DMS153 (cell line): ENCODE measurements at places on chromosomes 1 and 21.

DNA sequence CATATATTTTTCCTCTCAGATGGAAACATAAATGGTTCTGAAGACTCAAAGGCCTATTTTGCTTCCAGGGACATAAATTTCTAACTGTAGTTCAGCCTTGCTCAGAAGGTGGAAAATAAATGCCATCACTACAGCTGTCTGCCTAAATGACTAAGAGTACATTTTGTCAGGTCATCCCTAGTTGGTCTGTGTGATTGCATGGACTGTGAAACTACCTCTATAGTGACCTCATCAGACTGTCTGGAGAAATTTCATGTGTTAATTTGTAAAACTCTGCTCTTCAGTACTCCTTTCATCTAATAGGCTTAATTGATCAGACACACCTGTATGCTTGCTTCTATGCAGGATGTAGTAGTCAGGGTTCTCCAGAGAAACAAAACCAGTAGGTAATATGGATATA, 886.9 kb downstream of the AMY1C start:
- DNase-seq: no peak

DNA sequence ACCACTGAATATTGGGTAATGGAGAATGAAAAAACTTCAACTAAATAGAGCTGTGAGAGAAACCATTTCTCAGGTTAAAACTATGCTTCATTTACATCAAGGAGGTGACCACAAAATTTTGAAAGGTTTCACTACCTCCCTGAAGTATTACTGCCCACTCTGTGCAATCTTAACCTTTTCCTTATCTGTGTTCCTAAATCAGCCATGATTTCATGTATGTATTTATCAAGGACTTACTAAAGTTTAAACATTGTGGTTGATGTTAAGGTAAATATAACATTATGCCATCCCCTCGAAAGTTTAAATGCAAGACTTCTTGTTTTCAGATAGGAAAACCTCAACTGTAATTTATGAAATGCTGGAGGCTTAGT, 84.4 kb downstream of the CLEC20A start:
- DNase-seq: no peak

- no peak for DNase-seq
These were observed 219.5 kb downstream of the ZP4 start for GRCh38 chr1:237671262-237671661.

DNA sequence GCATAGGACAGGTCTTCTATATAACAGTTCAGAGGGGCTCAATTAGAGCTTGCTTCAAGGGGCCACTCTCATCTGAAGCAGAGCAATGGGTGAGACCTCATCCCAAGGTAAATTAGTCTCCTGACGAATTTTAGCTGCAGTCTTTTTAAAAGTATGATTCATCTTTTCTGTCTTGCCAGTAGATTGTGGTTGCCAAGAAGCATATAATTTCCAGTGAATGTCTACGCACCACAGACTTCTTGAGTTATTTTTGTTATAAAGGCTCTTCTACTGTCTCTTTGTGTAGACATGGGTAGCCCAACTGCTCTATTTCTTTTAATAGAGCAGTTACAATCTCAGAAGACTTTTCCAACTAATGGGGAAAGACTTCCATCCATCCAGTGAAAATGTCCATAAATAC, 108.9 kb upstream of the FMN2 start:
- no peak for DNase-seq

DNA sequence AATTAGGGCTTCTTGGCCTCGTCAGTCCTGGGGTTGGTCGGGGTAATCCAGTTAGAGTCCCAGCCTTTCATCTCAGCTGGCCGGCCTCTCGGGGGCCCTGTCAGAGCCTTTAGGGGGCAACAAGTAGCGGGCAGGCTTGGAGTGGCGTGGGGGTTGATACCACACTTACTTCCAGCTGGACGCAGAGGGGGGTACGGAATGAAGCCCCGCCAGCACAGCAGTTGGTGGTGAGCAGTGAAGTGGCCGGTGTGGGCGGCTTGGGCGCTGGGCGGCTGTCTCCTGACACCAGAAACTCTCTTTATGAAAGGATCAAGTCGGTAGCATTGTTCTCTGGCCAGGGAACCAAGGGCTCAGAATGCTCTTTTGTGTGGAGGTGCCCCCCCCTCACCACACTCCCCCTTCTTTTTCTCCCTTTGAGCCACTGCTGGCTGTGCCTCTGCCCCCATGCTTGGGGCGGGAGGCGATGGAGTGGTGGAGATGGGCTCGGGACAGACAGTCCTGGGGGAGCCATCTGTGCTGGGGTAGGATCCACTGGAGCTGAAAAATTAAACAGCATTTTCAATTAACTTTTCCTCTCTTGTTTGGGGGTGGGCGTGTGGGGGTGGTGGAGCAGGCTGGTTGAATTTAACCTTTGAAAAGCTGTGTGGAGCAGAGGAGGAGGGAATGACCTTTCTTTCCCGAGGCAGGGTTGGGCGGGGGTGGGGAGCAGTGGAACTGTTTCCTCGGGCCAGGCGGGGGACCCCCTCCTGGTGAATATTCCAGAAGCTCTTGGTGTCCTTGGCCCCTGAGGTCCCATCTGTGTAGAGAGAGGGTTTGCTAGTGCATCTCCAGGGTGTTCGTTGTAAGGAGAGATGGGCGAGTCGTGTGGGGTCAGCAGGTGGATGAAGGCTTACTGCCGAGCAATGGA, 102.7 kb downstream of the RNF220 start:
- no peak for DNase-seq

- DNase-seq: no peak
These were observed 127.6 kb downstream of the CYYR1 start for GRCh38 chr21:26445440-26445839.

- DNase-seq: no peak
These were observed 10.9 kb downstream of the TMPRSS2 start for GRCh38 chr21:41497008-41497407.

GRCh38 chr1:30042438-30043147, 680.8 kb downstream of the MATN1 start:
- DNase-seq: no peak

GRCh38 chr1:245855846-245856730, 651.0 kb downstream of the SMYD3 start:
- no peak for DNase-seq

DNA sequence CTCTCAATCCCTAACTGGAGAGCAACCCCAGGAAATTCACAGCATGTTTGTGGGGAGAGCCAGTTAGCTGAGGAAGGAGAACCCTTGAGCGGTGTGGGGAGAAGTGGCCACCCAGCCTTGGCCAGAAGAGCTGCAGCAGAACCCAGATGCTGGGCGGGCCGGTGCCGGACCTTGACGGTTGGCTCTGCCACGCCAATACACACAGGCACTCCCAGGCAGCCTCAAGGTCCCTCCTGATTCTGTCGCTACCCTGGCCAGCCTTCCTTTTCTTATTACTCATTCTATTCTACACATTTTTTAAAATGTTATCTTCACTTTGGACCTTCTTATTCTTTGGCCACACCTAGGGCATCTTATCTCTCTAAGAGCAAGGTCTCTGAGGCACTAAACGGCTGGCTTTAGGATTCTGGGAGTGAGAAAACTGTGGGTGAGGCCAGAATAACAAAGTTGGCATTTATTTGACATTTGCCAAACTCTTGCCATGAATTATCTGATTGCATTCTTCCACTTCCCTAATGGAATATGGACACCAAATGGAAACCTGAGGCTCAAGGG, 50.4 kb upstream of the GPR37L1 start:
- DNase-seq: no peak

- DNase-seq: no peak
These were observed 1115.1 kb downstream of the PLA2G4A start for GRCh38 chr1:187943606-187944403.

DNA sequence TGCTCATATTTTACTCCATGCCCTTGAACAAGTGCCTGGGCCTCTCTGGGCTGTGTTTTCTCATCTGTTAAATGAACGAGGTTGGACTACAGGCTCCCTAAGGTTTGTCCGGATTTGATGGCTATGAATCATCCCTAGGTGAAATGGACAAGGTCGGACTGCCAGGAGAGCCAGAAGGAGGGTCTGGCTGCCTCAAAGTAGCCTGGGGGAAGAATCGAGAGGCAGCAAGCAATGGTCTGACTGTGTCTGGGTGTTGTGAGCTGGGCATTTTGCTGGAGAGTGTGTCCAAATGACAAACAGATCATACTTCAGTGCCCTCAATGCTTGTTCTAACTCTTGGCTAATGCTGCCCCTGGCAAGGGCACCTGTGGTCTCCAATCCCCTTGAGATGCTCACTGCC, 730.9 kb downstream of the PTPRU start:
- DNase-seq: no peak

- DNase-seq: no peak
These were observed 22.6 kb downstream of the MIS18A start for GRCh38 chr21:32256251-32256650.

DNA sequence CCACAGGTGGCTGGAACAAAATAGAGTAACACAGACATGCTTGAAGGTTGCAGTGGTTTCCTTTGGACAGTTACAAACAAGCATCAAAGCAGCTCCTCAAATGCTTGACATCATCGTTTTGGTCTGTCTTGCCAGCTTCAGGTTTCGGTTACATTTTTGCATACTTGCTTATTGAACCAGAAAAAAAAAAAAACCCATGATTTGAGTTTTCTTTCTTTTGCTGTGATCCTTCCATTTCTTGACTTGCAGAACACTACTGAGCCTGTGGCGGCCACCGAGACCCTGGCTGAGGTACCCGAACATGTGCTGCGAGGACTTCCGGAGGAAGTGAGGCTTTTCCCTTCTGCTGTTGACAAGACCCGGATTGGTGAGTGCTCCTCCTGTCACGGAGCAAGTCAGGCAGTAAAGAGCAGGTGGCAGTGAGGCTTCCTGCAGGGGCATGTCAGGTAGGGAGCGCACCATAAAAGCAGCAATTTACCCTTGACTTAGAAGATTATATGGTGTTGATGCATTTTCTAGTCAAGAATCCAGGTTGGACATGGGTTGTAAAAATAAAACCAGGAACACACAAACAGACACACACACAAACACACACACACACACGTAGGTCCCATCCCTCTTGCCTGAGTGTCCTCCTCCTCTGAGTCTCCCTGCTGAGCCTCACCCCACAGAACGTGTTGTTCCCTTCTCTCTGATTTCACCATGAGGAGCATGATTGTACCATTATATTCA, 30.9 kb downstream of the PRDM2 start:
- DNase-seq: peak; percentile 32

GRCh38 chr1:31679676-31680230, 24.1 kb downstream of the COL16A1 start:
- no peak for DNase-seq

GRCh38 chr1:164668491-164669400, 109.8 kb downstream of the PBX1 start:
- DNase-seq: no peak

- DNase-seq: no peak
These were observed at the start of gene CD1E for GRCh38 chr1:158353303-158354075. Gene CD1E (plus strand): TSS chr1:158353894. CDS start chr1:158353989, 95 bp downstream.

GRCh38 chr21:25512095-25513081, 94.9 kb downstream of the MRPL39 start:
- DNase-seq: no peak
